ENCODE measurements at places on chromosomes 7 and 10.
A peak's percentile ranks its signal among the peaks of the same experiment; 100 is the strongest.

DNA sequence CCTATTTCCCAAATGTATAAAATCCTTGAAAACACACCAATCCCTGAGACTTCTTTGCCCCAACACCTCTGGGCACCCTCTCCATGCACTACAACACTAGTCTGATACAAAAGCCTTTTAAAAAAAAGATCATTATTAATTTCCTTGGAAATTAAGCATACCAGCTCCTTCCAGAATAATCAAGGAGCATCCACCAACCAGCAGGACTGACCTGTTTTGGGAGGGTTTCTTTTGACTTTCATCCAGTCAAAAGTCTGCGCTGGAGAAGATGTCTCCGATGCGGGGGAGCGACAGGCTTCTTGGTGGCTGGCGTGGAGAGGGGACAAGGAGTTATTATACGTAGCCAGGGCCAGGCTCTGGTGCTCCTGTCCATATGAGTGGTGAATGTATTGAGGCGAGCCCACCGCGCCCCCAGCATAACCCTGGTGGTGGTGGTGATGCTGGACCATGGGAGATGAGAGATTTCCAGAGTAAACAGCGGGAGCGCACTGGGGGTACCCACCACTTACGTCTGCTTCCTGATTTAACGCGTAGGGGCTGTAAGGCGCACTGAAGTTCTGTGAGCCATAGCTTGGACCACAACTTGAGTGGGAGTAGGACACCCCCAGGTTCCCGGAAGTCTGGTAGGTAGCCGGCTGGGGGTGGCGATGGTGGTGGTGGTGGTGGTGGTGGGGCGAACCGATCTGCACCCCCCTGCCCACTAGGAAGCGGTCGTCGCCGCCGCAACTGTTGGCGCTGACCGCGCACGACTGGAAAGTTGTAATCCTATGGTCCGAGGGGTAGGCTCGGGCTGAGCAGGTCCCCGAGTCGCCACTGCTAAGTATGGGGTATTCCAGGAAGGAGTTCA is 527 bp downstream of the HOXA1 start:
- peak; percentile 5 for DNase-seq

DNA sequence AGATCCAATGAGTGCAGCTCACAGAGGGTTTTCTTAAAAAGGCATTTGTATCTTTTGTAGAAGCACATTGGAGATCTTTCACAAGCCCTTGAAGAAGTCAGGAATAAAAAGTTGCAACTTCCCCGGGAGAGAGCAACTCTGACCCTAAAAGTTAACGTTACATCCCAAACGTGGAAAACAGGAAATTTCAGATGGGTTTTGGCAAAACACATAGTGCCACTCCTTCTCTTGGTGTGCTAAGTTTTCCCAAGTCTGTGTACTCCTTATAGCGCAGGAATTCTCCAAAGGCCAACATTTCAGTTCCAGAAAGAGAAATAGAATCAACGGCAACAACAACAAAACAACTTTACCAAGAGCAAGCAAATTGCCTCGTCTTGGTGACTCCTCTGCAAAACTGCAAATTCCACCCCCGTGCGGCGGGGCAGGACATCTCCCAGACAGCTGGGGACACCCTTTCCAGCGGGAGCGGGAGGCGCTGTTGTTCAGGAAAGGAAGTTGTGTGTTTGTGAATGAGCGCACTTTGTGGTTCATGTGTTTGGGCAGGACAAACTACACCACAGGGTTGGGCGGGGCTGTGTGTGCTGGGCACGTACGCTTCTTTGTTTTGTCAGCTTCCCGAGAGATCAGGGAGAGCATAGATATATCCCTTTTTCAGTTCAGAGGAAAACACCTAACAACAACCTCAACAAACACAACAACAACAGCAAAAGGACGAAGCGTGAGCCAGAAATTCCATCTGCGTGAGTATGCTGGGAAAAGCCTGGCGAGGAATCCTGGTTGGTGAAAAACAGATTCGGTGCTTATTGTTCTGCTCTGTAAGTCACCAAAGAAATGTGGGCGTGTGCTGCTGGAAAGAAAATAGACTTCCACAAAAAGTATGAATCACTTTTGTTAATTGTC is 294.7 kb upstream of the PITRM1 start:
- DNase-seq: no peak

GRCh38 chr7:46448478-46448877 is 527.4 kb upstream of the IGFBP3 start:
- no peak for DNase-seq

GRCh38 chr7:81870608-81871007 is 100.8 kb upstream of the HGF start:
- DNase-seq: no peak

DNA sequence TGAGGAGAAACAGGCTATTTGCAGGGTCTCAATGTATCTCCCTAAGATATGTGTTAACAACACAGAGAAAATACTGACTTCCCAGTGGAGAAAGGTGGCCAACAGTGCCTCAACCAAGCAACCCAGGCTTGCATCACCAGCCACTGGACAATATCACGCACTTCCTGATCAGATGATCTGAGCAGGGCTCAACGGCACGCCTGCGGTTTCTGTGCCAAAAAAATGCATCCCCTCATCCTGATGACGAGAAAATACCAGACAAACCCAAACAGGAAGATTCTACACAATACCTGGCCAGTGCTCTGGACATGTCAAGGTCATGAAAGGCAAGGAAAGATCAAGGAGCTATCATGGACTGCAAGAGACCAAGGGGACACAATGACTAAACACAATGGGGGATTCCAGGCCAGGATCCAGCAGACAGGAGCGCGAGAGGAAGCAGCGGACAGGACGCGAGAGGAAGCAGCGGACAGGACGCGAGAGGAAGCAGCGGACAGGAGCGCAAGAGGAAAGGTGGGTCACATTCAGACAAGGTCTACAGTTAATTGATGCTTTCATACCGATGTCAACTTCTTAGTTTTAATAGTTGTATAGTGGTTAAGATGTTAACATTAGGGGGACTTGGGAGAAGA is 51.1 kb downstream of the GNA12 start:
- DNase-seq: no peak
